ENCODE measurements at places on chromosomes 2 and 18. TPM values are rescaled to one million over a fixed set of nuclear protein-coding genes. Genes with fewer than 3 reads are reported as not detected.

The TBC1D8 gene
- total RNA-seq: 23.7 TPM

The PIAS2 gene
- 13.7 TPM for total RNA-seq

The UGT1A8 gene
- 0.13 TPM for total RNA-seq

The DSG2 gene
- 10.9 TPM for total RNA-seq

The WNT10A gene
- not detected for total RNA-seq

The SLC9A4 gene
- not detected for total RNA-seq

The TRIM54 gene
- not detected for total RNA-seq

The CFAP221 gene
- total RNA-seq: 1.2 TPM

The TFCP2L1 gene
- total RNA-seq: 0.30 TPM

The TUBB8B gene
- not detected for total RNA-seq

The STAT1 gene
- 26.1 TPM for total RNA-seq

The MC5R gene
- total RNA-seq: not detected

The TAF4B gene
- total RNA-seq: 0.20 TPM

The GALM gene
- 28.5 TPM for total RNA-seq

The FBXO36 gene
- total RNA-seq: 1.1 TPM

The IL1F10 gene
- total RNA-seq: not detected

DNA sequence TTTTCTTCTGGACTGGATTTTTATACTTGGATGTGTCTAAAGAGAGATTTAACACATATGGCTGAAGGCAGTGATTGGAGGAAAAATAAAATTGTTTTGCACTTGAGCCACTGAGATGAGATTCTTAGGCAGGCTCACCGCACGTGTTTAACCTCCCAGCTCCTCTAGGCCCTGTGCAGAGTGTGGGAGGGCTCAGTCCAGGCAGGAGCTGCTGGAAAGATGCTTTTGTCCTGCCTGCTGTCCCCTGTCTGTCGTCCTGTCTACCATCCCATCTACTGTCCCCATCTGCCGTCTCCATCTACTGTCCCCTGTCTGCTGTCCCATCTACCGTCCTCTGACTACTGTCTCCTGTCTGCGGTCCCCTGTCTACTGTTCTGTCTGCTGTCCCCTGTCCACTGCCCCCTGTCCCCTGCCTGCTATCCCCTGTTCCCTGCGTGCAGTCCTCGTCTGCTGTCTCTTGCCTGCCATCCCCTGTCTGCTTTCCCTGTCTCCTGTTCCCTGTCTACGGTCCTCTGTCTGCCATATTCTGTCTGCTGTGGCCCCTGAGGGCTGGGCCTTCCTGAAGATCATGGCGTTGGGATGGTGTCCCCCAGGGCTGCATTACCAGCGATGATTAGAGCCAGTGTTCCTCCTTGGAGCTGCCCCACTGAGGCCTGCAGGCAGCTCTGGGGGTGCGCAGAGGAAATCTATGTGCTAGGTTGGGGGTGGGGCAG, 43.7 kb upstream of the HS6ST1 start:
- no peak for DNase-seq

DNA sequence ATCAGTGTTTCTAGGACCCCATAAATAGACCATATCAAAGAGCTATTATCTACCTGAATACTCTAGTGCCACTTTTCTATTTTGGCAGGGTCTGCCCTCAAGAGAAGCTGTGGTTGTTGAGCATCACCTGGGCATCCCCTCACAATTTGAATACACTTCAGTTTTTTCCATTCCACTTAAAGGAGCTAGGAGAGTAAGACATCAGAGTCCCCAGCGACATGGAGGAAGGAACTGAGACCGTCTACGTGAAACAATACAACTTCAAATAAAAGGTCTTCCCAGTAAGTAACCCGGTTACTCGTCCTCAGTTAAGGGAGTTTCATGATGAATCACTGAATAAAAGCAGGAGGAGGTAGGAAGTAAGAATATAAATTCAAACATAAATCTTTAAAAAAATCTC, 206.7 kb downstream of the AFF3 start:
- no peak for DNase-seq

GRCh38 chr2:168486477-168486876, 30.4 kb downstream of the CERS6 start:
- no peak for DNase-seq

DNA sequence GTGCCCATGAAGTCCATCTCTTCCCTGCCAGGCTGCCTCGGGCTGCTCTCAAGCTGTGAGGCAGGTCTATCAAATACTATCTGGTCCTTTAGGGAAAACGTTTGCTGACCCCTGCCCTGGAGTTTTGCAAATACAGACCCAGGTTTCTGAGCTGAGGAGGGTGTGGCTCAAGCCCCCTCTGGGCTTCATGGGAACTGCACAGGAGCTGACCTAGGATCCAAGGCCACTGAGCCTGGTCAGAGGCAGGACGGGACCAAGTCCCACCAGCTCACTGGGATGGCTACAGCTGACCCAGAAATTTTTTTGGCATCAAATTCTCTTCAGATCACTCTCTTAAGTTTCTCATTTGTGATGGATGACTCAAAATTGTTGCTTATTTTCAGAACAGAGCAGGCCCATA, 14.1 kb downstream of the ZNF516 start:
- peak; percentile 35 for DNase-seq

DNA sequence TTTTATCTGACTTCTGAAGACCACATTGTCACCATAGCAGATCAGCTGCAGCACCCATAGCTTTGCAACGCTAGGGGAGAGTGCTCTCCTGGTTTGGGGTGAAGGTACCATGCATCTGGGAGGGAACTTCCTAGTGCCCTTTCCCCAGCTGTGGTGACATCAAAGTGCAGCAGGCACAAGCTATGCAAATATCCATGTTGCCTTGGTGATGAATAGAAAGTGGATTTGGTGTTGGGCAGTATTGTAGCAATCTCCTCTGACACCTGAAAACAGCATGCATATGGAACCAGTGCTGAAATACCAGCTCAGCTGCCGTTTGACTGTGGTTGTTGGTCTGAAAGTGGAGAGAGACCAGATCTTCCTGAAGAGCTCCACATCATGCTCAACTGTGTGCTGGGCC, 37.1 kb downstream of the BCL2L11 start:
- DNase-seq: no peak

DNA sequence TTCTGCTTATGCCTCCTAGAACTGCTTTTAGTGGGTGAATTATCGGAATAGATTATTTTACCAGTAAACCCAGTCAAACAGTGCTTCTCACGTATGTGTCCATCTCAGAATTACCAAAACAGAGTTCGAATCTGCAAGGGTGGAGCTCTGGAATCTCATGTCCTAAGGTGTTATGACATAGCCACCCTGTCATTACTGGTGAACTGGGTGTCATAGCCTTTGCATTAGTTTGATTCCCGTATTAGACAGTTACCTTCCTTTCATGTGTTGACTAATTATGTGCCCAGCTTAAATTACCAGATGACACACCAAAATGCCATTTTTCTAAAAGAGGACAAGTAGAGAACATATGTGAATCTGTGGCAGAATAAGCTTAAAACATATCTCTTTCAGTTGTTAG, 15.2 kb upstream of the KCNJ13 start:
- no peak for DNase-seq

- DNase-seq: no peak
These were observed 4.4 kb downstream of the CHPF start for GRCh38 chr2:219538956-219539788.

GRCh38 chr2:227394401-227394800, 6.7 kb upstream of the SCYGR1 start:
- no peak for DNase-seq

DNA sequence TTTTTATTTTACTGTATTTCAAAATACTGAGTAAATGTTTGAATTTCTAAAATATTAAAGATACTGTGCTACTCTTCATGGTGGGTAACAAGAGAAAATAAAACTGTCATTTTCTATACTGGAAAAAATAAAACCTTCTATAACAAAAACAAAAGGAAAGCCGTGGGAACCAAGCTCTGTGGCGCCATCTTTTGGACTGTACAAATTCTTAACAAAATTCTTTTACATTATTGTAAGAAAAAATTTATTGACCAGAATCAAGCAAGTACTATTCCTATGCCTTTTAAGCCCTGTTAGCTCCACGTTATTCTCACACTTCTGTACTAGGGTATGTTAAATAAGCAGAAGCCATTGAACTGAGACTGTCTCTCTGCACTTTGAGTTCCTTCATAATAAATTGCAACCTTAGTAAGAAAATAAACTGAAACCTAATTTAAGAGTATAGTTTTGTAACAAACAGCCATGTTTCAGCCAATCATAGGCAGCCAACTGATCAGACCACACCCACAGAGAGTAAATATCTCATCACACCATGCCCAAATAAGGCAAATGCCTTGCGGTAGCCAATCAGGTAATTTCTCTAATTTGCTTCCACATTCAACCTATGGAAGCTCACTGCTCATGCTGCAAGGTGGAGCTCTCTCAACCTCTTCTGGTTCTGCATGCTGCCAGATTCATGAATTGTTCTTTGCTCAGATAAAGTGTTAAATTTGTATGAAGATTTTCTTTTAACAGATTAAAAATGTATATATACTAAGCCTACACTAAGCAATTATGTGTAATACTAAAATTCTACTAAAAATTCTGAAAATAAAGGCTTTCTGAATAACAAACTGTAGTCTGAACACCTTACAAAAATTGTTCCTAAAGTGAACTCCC, 42.2 kb downstream of the HIBCH start:
- no peak for DNase-seq

- DNase-seq: no peak
These were observed 45.2 kb downstream of the ITGA6 start for GRCh38 chr2:172472446-172473033.

GRCh38 chr2:64223055-64223454, 78.8 kb upstream of the PELI1 start:
- no peak for DNase-seq

GRCh38 chr2:34909992-34910705, 1311.0 kb upstream of the FAM98A start:
- DNase-seq: no peak

- DNase-seq: no peak
These were observed 1115.9 kb upstream of the ZEB2 start for GRCh38 chr2:145635706-145636427.

GRCh38 chr2:174180165-174180724, 68.1 kb downstream of the OLA1 start:
- no peak for DNase-seq

GRCh38 chr18:45467293-45467692, 148.0 kb upstream of the SLC14A2 start:
- DNase-seq: no peak

DNA sequence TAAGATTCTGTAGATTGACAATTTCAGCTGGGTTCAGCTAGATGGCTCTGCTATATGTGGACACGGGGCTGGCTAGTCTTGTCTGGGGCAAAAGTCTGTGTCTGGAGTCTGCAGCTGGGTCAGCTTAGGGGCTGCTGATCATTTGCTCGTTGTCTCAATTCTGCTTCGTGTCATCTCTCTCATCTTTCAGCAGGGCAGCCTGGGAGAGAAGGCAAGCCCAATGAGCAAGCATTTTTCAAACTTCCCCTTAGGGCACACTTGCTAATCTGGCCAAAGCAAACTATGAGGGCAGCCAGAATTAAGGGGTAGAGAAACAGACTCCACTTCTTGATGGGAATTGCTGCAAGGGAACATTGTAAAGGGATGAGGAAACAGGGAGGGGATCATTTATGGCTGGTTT, 462.6 kb downstream of the SLC4A3 start:
- no peak for DNase-seq

DNA sequence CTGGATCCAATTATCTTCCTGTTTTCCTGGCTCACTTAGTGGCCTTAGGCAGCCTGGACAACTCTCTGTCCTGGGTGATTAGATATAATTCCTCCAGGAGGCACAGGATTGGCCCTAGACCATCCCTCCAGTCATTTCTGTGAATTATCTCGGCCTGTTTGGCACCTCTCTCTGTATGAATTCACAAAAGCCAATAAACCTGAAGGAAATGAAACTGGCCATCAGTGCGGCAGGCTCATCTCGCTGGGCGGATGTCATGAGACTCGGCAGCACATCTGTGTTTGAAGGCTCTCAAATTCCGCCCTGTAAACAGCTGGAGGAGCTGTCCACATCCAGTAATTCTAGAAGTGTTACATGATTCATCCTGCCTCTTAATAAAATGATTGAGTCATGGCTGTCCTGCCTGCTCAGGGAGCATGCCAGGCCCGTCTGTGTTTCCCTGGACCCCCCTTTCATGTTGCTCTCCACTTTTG, 38.6 kb downstream of the ACOXL start:
- DNase-seq: no peak

DNA sequence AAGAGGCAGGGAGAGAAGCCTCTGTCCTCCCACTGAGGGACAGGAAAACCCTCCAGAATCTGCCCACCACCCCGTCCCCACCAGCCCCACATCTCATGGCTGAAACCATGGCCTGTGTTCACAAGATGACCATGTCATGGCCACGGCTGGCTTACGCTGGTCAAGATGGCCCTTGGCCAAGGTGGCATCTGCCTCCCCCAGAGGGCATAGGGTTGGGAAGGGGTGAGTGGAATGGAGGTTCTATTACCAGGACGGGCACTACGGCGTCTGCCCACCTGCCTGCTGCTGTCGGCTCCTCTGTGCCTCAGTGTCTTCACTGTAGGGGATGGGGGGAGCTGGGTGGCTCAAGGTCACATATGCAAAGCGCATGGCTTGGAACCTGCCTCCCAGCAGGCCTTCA, 19.8 kb downstream of the ODC1 start:
- no peak for DNase-seq

- DNase-seq: no peak
These were observed 405.5 kb upstream of the FIGN start for GRCh38 chr2:164141271-164141670.

GRCh38 chr18:48662011-48662661, 123.3 kb downstream of the CTIF start:
- peak; percentile 44 for DNase-seq

DNA sequence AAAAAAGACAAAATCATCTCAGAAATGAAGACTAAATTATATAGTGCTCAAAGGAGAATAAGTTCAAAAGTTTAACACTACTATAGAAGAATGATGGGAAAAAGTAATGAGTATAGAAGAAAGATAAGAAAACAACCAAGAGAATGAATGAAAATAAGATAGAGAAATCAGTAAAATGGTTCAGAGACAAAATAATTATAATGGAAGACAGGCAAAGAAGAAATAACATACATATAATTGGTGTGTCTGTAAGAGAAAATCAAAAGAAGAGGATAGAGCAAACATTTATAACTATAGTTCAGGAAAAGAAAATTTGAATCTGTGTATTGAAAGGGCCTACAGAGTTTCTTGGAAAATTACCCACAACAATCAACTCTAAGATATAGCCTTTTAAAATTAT, 43.5 kb downstream of the DNAH6 start:
- DNase-seq: no peak

DNA sequence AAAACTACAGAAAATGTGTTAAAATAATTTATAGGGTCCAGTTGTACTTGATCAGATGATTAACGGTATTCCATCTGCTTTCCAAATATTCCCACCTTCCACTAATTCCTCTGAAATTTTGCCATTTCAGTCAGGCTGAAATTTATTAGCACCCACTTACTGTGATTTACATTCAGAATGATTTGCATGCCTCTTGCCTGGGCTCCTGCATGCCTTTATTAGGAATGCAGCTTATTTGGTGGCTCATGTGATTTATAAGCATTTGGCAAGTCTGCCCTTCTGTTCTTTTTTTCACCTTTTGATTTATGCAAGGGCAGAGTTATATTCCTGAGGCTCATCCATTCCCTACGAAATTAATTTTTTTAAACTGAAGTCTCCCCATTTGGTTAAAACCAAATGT, 1594.5 kb upstream of the PIK3C3 start:
- no peak for DNase-seq
